ENCODE measurements at places on chromosomes 7 and 10.

DNA sequence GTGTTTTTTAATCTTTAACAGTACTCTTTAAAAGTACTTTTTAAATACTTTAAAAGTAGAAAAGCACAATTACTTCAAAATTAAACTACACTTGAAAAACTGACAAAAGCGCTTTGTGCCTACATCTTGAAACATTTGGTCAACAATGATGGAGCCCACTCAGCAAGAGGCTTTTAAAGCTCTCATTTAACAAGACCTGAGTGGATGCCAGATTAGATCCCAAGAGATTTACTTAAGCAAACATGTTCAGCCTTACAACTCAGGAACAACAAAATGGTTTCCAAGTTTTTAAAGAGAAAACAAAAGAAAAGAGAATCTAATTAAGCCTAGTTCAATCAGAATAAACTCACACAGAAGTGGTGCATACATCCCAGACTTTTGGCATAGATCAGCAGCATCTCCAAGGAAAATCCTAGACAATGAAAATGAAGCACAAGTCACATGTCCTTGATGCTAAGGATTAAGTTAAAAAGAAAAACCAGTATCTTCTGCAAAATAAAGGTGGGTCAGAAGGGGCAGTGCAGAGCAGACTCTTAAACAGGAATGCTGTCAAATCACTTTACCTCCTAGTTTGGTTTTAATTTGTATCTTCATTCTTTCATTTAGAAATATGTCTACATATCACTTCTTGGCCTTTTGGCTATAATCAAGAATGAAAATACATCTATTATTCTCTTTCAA, 26.2 kb downstream of the HIBADH start:
- no peak for DNase-seq

- DNase-seq: no peak
These were observed 254.7 kb upstream of the NFE2L3 start for GRCh38 chr7:25897261-25897782.

DNA sequence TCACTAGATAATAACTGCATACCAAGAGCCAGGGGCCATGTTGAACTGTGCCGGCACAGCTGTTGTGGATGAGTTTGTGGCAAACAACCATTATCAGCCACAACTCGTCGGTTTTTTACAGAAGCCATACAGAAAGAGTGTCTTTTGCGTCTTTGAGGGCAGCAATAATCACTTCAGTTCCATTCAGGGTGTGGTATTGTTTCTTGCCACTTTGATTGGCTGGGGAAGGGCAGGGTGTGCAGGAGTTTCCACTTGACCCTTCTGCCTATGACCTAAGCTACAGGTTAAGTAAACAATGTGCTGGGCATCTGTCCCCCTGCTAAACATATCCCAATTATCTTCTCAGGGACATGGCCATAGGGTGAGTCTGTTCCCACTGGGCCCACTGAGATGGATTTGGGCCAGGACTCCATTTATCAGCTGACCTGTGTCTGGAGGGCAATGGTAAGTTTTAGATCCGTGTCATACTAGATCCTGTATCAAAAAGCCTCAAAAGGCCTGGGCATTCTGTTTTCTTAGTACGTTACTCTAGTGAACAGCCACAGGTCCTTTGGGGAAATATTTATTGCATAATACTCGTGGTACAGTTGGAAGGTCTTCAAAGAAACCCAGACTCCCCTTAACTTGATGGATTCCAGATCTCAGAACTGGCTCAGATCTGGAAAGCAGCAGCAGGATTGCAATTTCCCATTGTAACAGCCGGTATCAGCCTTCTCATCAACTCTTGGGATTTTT, 15.9 kb downstream of the ZNF3 start:
- DNase-seq: no peak

GRCh38 chr10:103663802-103664201, 170.3 kb downstream of the NEURL1 start:
- DNase-seq: no peak
